ENCODE measurements at places on chromosomes 6 and 20.
A peak's percentile ranks its signal among the peaks of the same experiment; 100 is the strongest.

DNA sequence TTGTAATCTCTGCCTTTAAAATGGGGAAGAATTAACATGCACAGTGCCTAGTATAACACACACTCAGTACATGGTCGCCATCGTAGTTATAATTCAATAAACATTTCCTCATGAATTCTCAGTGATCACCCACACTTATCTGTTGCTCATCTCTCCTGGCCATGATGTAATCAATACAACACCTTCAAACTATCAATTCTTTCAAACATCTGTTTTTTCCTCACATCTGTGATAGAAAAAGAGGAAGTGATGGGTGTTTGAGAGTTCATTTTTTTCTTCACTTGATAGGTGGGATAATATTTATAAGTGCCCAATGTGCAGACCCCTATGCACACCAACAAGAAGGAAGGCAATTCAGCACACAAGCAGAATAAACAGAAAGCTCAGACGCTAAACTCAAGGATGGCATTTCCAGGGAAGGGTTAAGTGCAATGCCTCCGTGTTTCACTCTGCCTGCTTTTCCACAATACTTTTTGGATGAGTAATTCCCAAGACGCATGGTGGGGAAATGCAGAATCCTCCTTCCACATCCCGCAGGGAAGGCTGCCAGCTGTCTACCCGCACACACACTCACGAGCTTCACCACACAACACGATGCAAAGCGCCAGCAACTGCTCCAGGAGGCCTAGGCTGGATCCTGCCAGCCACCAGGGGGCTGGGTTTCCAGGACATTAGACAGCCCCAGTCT lies 100.3 kb downstream of the GMPR start:
- peak; percentile 89 for DNase-seq

- no peak for DNase-seq
Observed at GRCh38 chr6:19502301-19502700, 334.9 kb upstream of the ID4 start.

- DNase-seq, result no peak
Observed at GRCh38 chr6:143394389-143394788, 56.1 kb downstream of the ADAT2 start.

- no peak for DNase-seq
Observed at GRCh38 chr20:59178983-59179595, 15.5 kb downstream of the ZNF831 start.

GRCh38 chr6:64014595-64014994 lies 379.0 kb downstream of the PHF3 start:
- DNase-seq, result no peak

- DNase-seq, result no peak
Observed at GRCh38 chr6:26485112-26485780, 14.9 kb upstream of the BTN1A1 start.

GRCh38 chr6:125743604-125744003 lies 5.8 kb upstream of the HEY2 start:
- no peak for DNase-seq

GRCh38 chr20:35463455-35464300 lies 8.3 kb downstream of the CEP250 start:
- DNase-seq, result peak; percentile 49

DNA sequence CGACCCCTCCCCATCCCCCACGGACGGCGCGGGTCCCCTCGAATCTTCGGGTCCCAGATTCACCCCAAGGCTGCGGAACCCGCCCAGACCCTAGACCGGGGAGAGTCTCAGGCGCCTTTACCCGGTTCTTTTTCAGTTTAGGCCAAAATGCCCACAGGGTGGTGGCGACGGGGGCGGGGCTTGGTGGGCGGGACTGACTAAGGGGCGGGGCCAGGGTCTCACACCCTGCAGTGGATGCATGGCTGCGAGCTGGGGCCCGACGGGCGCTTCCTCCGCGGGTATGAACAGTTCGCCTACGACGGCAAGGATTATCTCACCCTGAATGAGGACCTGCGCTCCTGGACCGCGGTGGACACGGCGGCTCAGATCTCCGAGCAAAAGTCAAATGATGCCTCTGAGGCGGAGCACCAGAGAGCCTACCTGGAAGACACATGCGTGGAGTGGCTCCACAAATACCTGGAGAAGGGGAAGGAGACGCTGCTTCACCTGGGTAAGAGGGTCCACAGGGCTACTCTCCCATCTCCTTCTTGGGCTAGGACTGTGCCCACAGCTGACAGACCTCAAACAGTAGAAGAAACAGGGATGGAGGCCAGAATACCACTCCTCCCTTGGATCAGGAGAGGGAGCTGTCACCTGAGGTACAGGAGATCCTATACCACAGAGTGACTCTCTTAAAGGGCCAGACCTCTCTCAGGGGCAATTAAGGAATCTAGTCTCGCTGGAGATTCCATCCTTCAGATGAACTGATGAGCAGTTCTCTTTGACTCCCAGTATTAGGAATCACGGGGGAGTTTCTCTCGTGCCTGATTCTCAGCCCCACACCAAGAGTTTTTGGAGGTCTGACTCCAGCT lies 942 bp downstream of the HLA-E start:
- DNase-seq, result peak; percentile 78

- no peak for DNase-seq
Observed at GRCh38 chr6:116545651-116546050, at the start of gene TRAPPC3L. TRAPPC3L (minus strand) TSS chr6:116545684; CDS start chr6:116545514, 170 bp downstream.

- DNase-seq, result no peak
Observed at GRCh38 chr20:47358039-47358671, 1.7 kb upstream of the ZMYND8 start.

DNA sequence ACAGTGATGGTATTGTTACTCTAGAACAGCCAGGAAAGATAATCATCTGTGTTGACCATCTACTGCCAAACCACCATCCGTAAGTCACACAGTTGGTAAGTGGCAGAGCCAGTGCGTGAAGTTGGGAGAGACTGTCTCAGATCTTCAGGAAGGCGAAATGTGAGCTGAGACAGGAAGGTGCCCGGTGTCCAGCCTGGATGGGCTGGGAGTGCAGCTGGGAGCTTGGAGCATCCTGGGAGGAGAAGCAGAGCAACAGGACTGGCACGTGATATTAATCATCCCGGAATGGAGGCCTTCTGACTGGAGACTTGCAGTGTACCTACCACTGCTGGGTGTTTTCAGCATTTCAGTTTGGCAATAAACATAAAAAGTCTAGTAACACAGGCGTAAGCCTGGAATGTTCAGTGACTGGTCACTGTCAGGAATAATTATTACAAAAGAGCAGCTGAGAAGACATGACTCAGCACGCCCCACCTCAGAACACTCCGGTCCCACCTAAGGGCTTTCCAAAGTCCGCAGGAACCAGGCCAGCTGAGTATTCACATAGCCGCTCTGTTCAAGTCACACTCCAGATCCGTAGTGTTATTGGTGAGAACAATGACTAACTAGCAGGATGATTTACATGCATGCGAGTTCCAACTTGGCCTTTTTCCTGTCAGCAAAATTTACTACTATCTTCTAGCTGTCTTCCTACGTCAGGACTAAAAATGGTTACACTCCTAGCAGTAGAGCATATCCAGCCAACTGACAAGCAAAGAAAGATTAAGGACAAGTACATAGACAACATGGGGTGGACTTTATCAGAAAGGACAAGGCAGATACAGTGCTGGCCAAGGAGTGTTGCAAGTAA lies 45.1 kb upstream of the PNRC1 start:
- peak; percentile 69 for DNase-seq

- no peak for DNase-seq
Observed at GRCh38 chr20:60036746-60037499, 78.7 kb downstream of the CDH26 start.

GRCh38 chr6:67640484-67640883 lies 994.6 kb upstream of the ADGRB3 start:
- DNase-seq, result no peak

DNA sequence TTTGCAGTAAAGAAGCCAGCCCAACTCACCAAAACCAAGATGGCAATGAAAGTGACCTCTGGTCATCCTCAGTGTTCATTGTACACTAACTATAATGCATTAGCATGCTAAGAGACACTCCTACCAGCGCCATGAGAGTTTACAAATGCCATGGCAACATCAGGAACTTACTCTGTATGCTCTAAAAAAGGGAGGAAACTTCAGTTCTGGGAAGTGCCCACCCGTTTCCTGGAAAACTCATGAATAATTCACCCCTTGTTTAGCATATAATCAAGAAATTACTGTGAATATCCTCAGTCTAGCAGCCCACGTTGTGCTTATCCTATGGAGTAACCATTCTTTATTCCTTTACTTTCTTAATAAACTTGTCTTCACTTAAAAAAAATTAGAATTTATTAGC lies 19.4 kb upstream of the TRERF1 start:
- no peak for DNase-seq

- no peak for DNase-seq
Observed at GRCh38 chr6:116764629-116764960, 924 bp downstream of the FAM162B start.

DNA sequence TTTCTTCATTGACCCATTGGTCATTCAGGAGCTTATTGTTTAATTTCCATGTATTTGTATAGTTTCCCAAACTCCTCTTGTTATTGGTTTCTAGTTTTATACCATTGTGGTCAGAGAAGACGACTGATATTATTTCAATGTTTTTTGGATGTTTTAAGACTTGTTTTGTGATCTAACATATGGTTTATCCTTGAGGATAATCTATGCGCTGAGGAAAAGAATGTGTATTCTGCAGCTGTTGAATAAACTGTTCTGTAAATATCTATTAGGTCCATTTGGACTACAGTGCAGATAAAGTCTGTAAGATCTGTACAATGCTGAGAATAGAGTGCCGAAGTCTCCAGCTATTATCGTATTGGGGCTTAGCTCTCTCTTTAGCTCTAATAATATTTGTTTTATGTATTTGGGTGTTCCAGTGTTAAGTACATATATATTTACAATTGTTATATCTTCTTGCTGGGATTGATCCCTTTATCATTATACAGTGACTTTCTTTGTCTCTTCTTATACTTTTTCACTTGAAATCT lies 223.3 kb upstream of the ZNF217 start:
- no peak for DNase-seq

Measured in left hindlimb (tissue), 1 donor.